ENCODE measurements at places on chromosomes 11 and 22. TPM values are rescaled to one million over a fixed set of nuclear protein-coding genes. Genes with fewer than 3 reads are reported as not detected.

GRCh38 chr11:19263333-19263732, 22.6 kb upstream of the E2F8 start:
- H3K4me1 ChIP-seq = peaks cover 4% of the 10 kb centered on the region
- no peak overlapping the region for H3K4me3 ChIP-seq
- no peak for DNase-seq
- no peak overlapping the region for H3K27ac ChIP-seq
- H3K27me3 ChIP-seq = no peaks in the 10 kb centered on the region

GRCh38 chr11:114764563-114764962, 86.2 kb downstream of the NXPE2 start:
- H3K27ac ChIP-seq = no peak overlapping the region
- no peaks in the 10 kb centered on the region for H3K4me1 ChIP-seq
- no peak overlapping the region for H3K4me3 ChIP-seq
- H3K27me3 ChIP-seq = no peaks in the 10 kb centered on the region
- no peaks in the 10 kb centered on the region for H3K36me3 ChIP-seq

DNA sequence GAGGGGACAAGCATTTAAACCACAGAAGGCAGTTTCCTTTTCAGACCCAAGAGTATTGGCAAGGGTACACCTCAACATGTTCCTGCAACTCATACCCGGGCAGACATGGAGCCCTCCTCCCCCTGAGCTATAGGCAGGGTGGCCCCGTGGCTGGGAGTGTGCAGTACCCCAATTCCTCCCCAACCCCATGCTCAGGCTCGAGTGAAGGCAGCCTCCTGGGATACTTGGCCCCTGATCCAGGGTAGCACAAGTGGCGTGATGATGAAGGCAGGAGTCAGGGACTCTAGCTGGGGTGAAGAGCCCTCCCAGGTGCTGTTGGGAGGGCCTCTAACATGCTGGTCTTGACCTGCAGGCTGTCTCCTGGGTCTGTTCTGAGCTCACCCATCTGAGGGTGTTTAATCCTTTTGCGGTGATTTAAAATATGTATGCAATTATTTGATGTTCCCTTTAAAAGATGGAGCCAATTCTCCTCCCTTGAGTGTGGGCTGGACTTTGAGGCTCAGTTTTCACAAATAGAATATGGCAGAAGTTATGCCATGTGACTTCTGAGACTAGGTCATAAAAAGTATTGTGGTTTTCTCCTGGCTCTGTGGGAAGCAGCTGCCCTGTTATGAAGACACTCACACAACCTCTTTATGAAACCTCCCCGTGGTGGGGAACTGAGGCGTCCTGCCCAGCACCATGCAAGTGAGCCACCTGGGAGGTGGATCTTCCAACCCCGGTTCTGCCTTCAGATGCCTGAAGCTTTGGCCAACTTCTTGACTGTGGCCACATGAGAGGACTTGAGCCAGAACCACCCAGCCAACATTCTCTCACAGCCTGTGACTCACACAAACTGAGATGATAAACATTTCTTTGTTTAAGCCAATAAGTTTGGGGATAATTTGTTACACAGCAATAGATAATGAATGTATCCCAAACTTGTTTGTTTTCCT, 54.7 kb upstream of the NECTIN1 start:
- peaks cover 22% of the 10 kb centered on the region for H3K27me3 ChIP-seq
- H3K36me3 ChIP-seq = no peaks in the 10 kb centered on the region
- DNase-seq = peak; percentile 49
- no peak overlapping the region for H3K4me3 ChIP-seq

GRCh38 chr22:22728382-22728781, 84.0 kb downstream of the GGTLC2 start:
- H3K4me3 ChIP-seq = no peak overlapping the region
- H3K27me3 ChIP-seq = no peaks in the 10 kb centered on the region
- H3K27ac ChIP-seq = no peak overlapping the region
- H3K36me3 ChIP-seq = no peaks in the 10 kb centered on the region
- DNase-seq = no peak
- no peaks in the 10 kb centered on the region for H3K4me1 ChIP-seq

DNA sequence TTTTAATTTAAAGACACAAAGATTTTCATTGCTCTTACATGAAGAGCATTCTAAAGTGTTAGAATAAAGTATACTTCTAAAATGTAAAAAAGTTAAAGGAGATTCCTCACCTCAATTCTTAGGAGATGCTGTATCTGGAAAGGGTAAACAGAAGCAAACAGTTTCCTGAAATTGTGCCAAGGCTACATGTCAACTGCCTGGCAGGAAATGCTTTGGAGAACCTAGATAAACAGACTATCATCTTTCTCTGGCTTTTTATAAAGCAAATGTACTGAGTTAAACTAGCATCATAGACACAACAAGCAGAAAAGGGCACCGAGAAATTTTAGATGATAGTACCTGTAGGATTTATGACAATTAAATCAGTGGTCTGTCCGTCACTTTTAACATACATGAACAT, 24.7 kb upstream of the AKIP1 start:
- H3K4me3 ChIP-seq = no peak overlapping the region
- H3K27ac ChIP-seq = no peak overlapping the region
- H3K36me3 ChIP-seq = no peaks in the 10 kb centered on the region
- no peaks in the 10 kb centered on the region for H3K27me3 ChIP-seq
- peaks cover 10% of the 10 kb centered on the region for H3K4me1 ChIP-seq

- H3K4me1 ChIP-seq = no peaks in the 10 kb centered on the region
- H3K27ac ChIP-seq = peak overlapping the region; percentile 44
- no peaks in the 10 kb centered on the region for H3K27me3 ChIP-seq
- H3K4me3 ChIP-seq = no peak overlapping the region
- DNase-seq = no peak
Measured at GRCh38 chr22:33811208-33811607, 109.1 kb downstream of the LARGE1 start.

- H3K27ac ChIP-seq = peak overlapping the region; percentile 88
- H3K36me3 ChIP-seq = no peaks in the 10 kb centered on the region
- H3K4me3 ChIP-seq = no peak overlapping the region
- H3K4me1 ChIP-seq = peaks cover 98% of the 10 kb centered on the region
- no peak for DNase-seq
Measured at GRCh38 chr11:118007040-118007439, 20.8 kb downstream of the IL10RA start.

SUSD2 gene
- total RNA-seq = 3.2 TPM

TPH1 gene
- 1.5 TPM for total RNA-seq

OR11H1 gene
- total RNA-seq = not detected
